ENCODE measurements at places on chromosomes 3 and 15.

- no peak for DNase-seq
These were observed 25.9 kb downstream of the AGTR1 start for GRCh38 chr3:148723631-148724030.

GRCh38 chr3:131317667-131318066 lies 63.9 kb upstream of the NUDT16 start:
- DNase-seq = no peak

GRCh38 chr3:13509059-13509815 lies 29.1 kb downstream of the HDAC11 start:
- DNase-seq = no peak

DNA sequence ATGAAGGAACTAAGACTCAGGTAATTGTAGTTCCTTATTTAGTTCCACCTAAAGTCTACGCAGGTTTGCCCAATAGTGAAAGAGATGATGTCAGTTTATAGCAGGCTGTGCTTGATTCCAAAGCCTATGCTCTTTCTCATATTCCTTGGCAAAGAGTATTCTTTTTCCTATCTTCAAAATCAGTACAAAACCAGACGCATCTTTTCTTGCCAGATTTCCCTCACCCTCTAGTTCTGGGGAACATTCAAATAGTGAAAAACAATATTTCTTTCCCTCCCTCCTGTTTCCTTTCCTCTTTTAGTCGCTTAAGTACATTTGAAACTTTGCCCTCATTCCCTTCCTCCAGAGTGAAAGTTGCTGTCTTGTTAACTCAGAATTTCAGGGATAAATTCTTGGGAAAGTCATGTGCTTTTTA lies 134.6 kb upstream of the PDZRN3 start:
- no peak for DNase-seq
